T-helper 17 cell (primary cell): ENCODE measurements at places on chromosomes 1 and 21.
A peak's percentile ranks its signal among the peaks of the same experiment; 100 is the strongest.

DNA sequence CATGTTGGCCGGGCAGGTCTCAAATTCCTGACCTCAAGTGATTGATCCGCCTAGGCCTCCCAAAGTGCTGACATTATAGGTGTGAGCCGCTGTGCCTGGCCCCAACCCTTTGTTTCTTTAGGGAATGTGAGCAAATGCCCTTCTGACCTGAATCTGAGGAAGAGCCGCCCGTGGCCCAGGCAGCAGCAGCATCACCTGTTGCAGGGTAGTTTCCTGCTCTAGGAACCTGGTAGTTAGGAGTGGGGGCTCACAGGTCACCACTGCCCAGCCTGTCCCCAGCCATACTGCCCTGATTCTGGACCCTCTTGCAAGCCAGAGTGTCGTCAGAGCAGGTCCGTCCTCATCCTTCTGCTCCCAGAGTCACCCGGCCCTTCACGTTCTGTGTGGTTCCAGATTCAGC, 13.0 kb downstream of the YBEY start:
- no peak for DNase-seq

GRCh38 chr1:88016947-88017346, 667.1 kb upstream of the PKN2 start:
- DNase-seq, result no peak

GRCh38 chr1:200857804-200858203, 15.0 kb upstream of the GPR25 start:
- DNase-seq, result no peak

- no peak for DNase-seq
These were observed 145.5 kb upstream of the IRF2BP2 start for GRCh38 chr1:234755449-234755863.

DNA sequence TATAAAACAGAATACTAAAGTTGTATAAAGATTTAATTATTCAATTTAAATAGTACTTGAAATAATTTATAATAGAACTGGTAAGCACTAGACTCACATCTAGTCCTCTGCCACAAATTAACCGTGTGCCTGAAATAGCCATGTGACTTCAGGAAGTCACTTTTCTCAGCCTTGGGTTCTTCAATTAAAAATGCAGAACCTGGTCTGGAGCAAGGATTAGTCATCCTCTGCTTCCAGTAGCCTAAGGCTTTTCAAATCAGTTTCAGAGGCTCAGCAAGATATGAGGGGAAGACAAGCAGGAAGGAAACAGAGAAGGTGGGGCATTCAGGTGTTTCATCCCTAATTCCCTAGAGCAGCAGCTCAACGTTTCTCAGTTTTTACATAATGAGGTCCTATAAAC, 23.0 kb downstream of the DPH5 start:
- no peak for DNase-seq

DNA sequence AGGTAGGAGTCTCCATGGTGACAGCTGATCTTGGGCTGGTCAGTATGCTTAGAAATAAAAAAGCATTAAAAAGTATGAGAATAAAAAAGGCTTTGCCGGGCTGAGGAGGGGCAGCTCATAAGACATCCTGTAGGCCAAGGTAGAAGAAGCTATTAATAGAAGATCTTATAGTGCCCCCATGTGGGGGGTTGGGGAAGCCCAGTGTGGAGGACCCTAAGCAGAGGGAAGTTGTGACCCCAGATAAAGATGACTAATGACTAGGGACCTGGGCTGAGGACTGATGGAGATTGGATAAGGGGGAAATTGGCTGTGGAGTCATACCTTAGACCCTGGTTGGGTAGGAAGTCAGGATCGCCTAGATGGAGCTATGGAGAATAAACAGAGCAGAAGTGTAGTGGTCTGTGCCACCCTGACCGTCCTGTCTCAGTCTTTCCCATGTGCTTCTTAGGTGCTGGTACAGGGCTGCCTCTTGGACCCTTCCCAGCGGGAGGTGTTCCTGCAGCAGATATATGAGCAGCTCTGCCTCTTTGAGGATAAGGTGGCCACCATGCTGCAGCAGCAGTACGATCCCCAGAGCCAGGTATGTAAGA, 25.0 kb downstream of the SZT2 start:
- DNase-seq, result peak; percentile 37

GRCh38 chr1:29624320-29625083, 388.2 kb downstream of the PTPRU start:
- DNase-seq, result no peak

DNA sequence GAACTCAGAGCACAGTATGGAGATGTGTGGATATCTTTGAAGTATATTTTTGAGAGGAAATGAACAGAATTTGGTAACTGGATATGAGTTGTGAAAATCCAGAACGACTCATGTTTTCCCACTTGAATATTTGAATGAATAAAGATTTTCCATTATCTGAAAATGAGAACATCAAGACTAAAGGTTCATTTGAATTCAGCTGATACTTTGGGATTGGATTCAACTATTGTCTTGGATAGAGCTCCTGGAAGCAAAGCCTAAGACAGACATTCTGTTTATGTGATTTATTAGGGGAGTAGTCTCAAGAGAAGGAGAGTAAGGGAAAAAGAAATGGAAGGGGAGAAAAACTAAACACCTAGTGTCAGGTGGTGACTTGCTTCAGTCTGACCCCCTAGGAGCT, 256.0 kb upstream of the LYPLAL1 start:
- no peak for DNase-seq

DNA sequence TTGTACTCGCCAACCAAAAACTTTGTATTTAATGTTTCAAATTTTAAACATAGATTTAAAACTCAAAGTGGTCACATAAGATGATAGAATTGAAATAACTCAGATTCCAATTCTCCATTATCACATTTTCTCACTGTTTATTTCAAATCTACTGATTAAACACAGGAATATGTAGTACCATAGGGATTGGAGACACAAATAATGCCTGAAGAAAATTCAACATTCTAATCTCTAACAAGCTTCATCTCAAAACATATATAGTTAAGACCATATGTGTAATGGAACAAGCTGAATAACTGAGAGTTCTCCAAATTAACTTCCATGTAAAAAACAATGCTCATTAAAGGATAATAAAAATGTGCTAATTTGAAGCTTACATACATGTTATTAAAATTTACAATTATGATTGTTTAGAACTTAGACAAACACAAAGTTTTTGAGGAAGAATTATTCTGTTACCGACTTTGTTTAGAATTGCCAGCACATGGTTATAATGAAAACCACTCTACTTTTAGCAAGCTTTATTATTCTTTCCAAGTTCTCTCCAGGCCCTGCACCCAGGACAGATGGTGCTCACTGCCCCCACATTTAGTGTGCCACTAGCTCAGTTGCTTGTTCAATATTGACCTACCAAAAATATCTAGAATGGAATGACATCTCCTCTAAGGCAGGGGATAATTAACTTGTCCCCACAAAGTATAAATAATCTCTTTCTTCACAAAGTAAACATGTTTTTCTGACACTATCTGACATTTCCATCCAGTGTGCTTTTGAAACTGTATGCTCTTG, 467.2 kb downstream of the TTLL7 start:
- no peak for DNase-seq

DNA sequence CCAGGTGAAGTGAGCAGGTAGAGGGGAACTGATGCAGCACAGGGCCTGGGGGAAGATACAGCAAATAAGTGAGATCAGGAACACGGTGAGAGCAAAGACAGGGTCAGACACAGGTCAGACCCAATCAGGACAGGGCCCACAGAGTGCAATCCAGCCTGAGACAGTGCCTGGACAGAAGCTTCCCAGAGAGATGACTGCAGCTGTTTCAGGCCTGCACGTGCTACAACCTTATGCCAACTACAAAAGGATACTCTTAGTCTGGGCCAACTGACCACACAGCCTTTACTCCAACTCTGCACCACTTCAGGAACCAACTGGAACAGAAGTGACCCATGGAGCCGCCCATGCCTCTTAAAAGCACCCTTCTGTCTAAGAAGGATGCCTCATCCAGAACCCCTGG, 228.0 kb downstream of the TOMM20 start:
- DNase-seq, result no peak

- no peak for DNase-seq
These were observed 23.9 kb upstream of the B3GALT5 start for GRCh38 chr21:39588884-39589283.

GRCh38 chr1:193680247-193680923, 494.0 kb upstream of the B3GALT2 start:
- DNase-seq, result no peak

DNA sequence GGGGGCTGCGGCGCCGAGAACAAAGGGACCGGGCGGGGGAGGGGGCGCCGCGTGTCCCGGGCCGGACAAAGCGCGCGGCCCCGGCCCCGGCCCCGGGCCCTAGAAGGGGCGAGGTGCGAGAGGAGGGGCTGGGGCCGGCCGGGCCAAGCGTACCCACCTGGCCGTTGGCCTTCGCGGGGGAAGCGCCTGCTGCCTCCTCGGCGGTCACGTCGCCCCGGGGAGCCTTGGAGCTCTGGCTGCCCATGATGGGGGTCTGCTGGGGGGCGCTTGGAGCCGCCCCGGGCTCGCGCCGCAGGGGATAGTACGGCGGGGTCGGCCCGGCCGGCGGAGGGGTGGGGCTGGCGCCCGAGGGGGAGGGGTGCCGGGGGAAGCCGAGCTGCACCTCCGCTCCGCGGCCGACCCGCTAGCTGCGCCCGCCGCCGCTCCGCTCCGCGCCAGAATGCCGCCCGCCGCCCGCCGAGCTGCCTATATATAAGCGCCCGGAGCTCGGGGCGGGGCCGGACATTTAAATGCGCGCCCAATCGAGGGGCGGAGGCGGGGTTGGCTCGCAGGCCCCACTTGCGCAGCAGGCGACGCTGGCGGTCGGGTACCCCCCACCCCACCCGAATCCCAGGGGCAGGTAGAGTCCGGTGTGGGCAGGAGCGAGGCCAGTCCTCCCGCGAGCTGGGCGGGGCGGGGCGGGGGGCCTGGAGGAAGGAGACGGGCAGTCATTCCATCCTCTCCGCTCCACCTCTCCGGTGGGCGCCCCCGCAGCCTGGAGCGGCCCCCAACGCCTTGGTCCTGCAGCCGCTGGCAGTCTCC, at the start of gene MARCKSL1:
MARCKSL1 (minus strand) TSS at position 444 of the 801 bp plus-strand sequence; CDS start at position 244, 200 bp downstream.
- DNase-seq, result peak; percentile 83

GRCh38 chr1:98399218-98399617, 262.3 kb upstream of the SNX7 start:
- no peak for DNase-seq

GRCh38 chr1:172613294-172613693, 45.6 kb upstream of the FASLG start:
- DNase-seq, result no peak

DNA sequence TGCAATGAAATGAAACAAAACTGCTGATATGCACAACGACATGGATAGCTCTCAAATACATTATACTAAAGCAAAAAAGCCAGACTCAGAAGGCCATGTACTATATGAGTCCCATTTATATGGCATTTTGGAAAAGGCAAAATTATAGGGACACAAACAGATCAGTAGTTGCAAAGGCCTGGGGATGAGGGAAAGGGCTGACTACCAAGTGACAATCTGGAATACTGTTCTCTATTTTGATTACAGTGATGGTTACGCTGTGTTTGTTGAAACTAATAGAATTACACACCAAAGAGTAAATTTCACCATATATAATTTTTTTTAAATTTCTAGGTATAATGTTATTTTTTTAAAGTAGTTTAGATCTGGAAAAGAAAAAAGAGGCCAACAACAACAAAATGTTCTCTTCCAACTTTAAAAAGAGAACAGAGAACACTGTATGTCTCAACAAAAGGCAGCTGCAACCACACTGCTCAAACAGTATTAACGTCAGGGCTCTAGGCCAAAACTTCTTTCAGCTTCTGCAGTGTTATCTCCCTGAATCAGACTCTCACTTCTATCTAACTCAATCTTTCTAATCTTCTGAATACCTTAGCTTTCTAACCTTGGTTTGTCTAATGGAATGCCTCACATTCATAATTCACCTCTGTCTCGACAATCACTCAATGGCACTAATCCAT, 75.8 kb downstream of the FOXJ3 start:
- no peak for DNase-seq

DNA sequence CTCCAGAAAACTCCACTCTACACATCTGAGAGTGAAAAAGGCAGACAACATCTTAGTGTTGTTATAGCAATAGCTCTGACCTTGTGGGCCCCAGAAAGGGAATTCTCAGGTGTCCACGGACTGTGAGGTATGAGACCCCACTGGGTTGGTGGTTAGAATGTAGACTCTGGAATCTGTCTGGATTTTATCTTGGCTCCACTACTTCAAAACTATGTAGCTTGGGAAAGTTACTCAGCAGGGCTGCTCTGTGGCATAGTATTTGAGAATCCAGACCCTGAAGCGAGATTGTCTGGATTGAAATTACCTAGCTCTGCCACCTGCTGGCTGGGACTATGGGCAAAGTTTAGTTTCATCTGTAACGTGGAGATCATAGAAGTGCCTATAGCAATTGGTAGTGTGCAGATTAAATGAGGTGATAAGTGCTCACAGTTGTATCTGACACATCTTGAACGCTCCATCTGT, 25.8 kb downstream of the PRDM2 start:
- peak; percentile 38 for DNase-seq

DNA sequence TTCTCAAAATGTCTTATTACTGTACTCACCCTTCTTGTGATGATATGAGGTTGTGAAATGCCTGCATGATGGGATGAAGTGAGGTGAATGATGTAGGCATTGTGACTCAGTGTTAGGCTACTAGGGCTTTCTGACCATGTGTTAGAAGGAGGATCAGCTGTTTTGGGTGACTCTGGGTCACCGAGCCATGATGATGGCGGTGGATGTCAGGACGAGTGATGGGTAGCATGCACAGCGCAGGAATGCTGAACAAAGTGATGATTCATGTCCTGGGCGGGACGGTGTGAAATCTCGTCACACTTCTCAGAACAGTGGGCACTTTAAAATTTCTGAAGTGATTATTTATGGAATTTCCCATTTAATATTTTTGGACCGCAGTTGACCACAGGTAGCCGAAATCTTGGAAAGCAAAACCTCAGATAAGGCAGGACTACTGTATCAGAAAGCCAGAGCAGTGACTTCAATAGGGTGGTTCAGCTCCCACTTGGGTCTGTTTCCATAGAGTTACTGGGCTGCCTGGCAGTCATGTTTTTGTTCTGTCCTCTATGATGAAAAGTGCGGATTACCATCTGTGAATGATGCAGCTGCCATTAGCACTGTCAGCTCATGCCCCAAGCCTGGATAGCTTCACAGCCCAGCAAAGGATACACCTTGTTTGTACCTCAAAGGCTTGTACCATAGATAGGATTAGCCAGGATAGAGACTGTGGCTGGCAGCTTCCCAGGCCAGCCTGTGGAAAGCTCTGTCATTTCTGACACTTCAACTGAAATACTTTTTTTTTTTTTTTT, 26.6 kb downstream of the IL6R start:
- no peak for DNase-seq

DNA sequence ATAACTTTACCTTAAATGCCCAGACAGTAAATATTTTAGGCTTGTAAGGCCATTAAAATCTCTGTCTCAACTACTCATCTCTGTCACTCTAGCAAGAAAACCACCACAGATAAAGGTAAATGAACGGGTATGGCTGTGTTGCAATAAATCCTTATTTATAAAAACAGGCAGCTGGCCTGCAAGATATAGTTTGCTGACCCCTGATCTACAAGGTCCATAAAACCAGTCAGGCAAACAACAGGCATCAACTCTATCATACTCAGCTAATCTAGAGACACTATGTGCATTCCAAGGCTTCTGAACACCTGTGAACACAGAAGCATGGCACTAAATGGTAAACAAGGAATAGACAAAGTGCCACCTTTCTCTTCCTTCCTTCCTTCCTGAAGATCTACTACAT, 9.7 kb downstream of the FAF1 start:
- no peak for DNase-seq
